Hematopoietic multipotent progenitor cell treated with erythropoietin and hydrocortisone succinate and interleukin-3 and kit ligand, for 6 days (in vitro differentiated cells): ENCODE measurements at places on chromosomes 13 and 19.
A peak's percentile ranks its signal among the peaks of the same experiment; 100 is the strongest.

GRCh38 chr19:18537431-18537830 is 5.9 kb downstream of the FKBP8 start:
- no peak for DNase-seq

DNA sequence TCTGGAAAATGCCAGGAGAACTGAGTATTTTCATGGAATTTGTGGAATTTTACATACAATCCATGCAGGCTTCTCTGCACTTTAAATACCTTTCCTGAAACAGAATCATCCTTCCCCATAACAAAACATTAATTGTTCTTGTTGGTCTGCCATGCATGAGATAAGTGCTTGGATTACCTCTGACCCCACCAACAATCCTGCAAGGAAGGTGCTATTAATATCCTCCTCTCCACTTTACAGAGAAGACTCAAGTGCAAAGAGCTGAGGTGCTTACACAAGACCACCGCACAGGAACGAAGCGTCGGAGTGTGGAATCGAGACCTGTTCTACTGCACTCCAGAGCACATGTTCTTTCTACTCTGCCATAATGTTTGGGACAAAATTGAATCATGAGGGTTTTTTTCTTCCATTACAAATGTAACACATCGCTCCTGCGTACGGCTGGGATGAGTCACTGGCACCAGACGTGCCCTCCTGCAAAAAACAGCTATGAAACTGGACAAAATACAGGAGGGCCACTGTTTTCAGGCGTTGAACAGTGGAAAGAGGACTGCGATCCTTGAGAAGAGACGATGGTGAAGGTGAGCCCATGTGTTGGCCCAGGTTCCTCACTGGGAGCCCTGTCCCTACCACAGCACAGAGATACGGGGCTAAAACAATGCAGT is 12.9 kb upstream of the LRRC4B start:
- DNase-seq, result no peak

DNA sequence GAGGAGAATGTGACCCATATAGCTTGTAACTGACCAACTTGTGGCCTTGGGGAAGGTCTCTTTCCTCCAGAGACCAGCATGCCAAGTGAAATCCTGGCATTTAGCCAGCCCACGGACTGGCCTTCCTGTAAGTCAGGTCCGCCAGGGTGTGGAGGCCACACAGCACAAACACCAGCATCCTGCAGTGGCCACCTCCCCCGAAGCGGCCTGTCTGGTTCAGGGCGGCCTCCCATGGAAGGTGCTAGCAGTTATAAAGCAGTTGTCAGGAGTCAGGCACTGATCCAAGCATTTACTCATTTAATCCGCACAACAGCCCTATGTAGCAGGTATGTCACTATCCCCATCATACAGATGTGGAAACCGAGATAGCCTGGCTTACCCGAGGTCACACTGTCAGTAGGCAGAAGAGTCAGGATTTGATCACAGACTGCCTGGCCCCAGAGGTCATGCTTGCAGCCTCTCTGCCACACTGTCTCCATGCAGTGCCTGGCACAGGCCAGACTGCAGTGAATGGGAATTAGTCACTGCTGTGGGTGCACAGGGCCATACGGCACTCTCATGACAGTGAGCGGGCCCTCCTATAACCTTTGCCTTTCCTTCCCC is 36.7 kb downstream of the CAPN12 start:
- DNase-seq, result no peak

GRCh38 chr13:41942462-41943094 is 18.3 kb downstream of the VWA8 start:
- peak; percentile 35 for DNase-seq

DNA sequence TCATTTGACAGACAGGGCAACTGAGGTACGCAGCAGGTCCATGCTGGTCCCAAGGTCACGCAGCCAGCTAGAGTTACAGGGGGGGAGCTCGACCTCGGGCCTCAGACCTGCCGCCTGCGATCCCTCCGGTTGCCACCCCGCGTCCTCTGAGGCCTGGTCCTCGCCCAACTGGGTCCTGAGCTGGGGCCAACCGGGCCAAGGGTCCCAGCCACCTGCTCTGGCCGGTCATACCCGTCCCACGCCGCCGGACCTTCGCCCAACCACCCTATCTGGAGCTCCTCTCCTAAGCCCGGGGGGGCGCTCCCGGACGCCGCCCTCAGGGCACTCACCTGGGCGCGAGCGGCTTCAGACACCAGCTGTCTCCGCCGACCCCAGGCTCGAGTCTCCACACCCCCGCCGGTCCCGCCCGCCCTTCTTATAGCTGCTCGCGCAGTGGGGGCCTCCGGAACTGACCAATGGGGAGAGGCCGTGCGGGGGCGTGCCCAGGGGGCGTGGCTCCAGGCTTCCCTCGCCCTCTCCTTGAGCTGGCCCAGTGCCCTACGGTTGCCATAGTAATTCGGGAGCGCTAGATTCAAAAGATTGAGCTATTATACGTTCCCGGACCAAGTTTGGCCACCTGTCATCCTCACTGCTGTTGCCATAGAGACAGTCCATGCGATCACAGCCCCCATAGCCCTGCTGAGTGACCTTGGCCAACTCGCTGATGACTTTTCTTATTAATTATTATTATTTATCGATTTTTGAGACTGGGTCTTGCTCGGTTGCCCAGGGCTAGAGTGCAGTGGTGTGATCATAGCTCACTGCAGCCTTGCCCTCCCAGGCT is at the start of gene PLIN5:
Gene PLIN5, minus strand, starts transcription at position 389 of the 823 bp plus-strand sequence. CDS start 1,150 bp downstream, outside the sequence.
- DNase-seq, result peak; percentile 90

- no peak for DNase-seq
Observed at GRCh38 chr19:21321996-21322395, 7.2 kb downstream of the ZNF708 start.

DNA sequence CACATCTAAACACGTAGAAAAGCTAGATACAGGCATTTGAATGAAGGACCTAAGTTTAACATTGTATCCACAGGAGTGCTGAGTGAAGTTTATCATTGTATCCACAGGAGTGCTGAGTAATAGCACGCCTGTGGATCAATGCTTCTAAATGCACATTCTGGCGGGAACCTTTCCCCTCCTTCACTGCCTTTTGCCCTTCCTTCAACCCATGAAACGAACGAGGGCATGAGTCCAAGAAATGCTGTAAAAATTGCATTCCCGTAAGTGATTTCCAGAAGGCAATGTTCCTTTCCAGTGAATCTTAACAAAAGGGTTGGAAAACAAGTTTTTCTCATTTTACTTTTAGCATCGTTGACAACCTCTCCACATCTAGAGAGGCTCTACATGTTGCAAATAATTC is 88.1 kb downstream of the ZDHHC20 start:
- DNase-seq, result no peak
